ENCODE measurements at places on chromosomes 3 and 15. TPM values are rescaled to one million over a fixed set of nuclear protein-coding genes. Genes with fewer than 3 reads are reported as not detected.

Gene OCA2
- total RNA-seq, result 0.13 TPM

Gene SLC22A14
- 0.13 TPM for total RNA-seq

Gene GOLGA6A
- 0.05 TPM for total RNA-seq

Gene SCN11A
- not detected for total RNA-seq

- no peak for DNase-seq
These were observed 150.6 kb upstream of the UMPS start for GRCh38 chr3:124579641-124580040.

Gene SSR3
- 154 TPM for total RNA-seq

DNA sequence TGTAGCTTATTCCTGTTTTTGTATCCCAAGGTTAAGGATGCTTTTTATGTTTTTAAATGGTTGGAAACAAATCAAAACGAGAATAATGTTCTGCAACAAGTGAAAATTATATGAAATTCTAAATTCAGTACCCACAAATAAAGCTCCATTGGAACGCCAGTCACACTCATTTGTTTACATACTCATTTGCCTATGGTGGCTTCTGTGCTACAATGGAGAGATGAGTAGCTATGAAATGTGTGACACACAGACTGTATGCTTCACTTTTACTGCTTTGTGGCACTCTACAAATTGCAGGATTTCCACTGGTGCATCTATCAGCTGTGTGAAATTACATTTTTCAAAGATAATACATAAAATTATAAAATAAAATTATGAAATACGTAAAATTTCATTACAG is 112.2 kb upstream of the TSPAN3 start:
- DNase-seq, result no peak

DNA sequence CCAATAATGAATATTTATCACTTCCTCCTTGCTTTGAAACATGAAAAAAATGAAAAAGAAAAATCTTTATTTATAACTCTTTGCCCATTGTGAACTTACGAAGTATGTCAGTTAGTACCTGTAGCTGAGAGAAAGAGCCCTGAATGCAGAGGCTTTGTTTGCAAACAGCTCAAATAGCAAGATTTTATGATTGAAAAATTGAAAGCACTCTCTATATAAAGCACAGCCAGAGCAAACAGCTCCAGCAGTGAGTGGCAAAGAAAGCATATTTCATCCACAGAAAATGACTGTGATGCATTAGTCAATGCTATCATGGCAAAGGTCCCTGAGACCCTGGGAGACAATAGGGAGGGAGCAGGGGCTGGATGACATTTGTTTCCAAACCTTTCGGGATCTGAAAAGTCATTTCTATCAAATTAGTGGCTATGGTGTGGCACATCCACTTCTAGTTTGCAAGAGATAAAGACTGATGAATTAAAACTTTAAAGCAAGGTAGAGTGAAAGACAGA is 576.1 kb downstream of the OTOL1 start:
- no peak for DNase-seq

GRCh38 chr3:119428538-119428937 is 34.9 kb downstream of the TMEM39A start:
- no peak for DNase-seq

GRCh38 chr3:178967177-178967532 is 104.5 kb downstream of the ZMAT3 start:
- no peak for DNase-seq

Gene CIB1
- 193 TPM for total RNA-seq

- no peak for DNase-seq
These were observed 80.1 kb downstream of the SRGAP3 start for GRCh38 chr3:9169326-9169725.

Gene MKRN2
- 19.4 TPM for total RNA-seq

- no peak for DNase-seq
These were observed 456.6 kb upstream of the PROK2 start for GRCh38 chr3:72241525-72241924.

- DNase-seq, result no peak
These were observed 16.4 kb downstream of the PXYLP1 start for GRCh38 chr3:141248064-141248463.

GRCh38 chr15:70438776-70439175 is 324.6 kb downstream of the UACA start:
- no peak for DNase-seq

- no peak for DNase-seq
These were observed 77.5 kb upstream of the PIAS1 start for GRCh38 chr15:67976506-67977073.

Gene SCAANT1
- total RNA-seq, result not detected

DNA sequence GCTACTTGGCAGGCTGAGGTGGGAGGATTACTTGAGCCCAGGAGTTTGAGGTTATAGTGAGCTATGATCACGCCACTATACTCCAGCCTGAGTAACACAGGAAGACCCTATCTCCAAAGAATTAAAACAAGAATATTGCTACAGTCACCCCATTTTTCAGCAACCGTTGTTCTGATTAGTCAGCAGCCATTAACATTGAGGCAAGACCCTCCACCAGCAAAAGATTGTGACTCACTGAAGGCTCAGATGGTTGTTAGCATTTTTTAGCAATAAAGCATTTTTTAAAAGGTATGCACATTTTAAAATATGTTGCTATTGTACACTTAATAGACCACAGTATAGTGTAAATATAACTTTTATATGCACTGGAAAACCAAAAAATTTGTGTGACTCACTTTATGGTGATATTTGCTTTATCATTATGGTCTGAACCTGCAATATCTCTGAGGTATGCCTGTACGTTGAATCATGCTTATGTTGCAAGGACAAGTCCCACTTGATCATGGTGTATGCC is 492.6 kb downstream of the SQOR start:
- DNase-seq, result no peak

DNA sequence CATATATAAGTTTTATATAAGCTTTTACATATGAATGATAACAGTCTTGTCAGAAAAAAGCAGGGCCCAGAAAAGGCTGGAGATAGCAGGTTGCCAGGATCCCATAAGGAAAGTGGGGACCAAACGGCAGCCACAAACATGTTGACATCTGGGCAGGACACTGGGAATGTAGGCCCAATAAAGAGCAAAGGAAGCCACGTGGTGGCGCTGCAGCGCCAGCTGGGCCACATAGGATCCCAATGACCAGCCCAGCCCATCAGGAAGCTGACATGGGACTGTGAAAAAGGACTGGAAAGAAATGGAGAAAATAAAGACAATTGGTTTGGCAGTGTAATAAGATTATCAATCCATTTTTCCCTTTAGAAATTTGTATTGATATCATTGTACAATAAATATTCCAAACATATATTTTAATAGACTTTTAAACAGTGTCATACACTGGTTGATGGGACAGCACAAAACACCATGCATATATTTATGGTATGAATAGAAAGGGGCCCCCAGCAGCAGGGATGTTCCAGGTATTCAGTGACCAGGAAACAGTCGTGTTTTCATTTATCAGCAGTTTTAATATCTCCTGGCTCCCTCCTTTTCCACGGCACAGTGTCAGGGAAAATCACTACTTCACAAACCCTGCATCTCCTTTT is 89.0 kb upstream of the STRIT1 start:
- DNase-seq, result peak; percentile 27

Gene GHSR
- not detected for total RNA-seq

DNA sequence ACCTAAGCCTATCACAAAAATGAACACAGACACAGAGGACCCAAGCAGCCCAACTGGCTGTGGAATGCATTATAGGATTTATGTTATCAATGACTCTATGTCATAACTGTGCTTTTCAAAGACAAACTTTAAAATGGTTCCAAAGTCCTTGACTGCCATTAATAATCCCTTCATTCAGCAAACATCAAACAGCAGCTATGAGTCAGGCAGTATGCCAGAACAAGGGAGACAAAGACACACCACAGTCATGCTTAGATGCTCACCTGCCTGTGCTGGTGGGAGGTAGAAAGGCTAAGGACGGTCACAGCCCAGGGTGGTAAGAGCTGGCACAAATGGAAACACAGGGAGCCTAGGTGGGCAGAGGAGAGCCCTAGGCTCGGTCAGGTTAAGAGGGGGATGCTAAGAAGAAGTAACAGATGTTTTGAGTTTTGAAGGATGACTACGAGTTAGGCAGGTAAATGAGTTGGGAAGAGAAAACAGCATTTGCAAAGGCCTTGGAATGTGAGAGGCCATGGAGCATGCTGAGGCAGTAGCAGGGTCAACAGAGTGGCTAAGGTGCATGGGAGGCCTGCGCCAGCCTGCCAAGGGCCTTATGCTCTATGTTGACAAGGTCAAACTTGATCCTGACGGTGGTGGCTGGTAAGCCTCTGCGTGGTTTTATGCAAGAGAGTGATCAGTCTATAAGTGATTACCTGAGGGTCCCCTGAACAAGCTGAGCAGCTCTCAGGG is 23.0 kb downstream of the NMNAT3 start:
- DNase-seq, result no peak

DNA sequence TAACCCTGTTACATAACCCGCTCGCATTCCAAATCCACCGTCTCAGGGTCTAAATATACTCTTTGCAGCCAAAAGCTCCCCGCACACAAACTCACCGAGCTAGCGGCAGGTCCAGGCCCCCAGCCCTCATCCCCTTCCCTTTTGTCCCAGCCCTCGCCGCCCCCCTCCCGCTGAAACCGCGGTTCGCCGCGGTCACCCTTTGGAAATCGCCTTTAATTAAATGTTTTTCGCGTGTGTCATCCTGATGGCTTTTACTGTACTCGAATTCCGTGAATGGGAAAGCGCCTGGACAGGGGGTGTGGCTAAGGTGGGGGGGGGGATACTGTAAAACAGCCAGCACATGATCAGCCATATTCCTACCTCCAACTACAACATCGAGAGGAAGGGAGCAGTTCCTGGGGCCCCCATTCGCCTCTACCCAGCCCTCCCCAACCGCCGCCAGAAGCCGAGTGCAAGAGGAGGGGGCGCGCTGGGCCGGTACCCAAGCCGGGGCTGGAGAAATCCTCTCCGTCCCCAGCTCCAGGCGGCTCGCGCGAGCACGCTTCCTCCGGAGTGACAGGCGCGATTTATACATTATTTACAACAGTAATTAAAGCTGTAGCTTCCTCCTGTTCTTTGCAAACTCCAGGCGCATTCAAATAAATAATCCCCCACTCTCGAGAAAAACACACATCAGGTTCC is 1.7 kb downstream of the RORA start:
- no peak for DNase-seq

Gene CLCN2
- total RNA-seq, result 22.5 TPM

Gene FAM174B
- 30.7 TPM for total RNA-seq

DNA sequence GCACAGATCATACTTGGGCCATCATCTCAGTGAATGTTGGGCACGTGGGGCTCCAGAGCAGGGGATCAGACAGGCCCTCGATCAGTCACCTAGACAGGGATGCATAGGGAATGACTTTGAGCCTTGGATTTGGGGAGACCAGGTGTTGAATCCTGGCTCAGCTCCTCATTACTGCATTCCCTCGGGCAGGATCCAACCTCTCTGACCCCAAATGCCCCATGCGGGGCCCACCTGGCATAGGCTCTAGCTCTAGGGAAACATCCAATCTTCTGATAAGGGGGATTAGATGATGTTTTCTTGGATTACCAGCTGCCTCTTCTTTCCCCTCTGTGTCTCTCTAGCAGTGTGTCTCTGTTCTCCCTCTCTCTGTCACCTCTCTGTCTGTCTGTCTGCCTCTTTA is 22.7 kb downstream of the LOXL1 start:
- DNase-seq, result no peak

Gene CLSTN2
- total RNA-seq, result 0.03 TPM

DNA sequence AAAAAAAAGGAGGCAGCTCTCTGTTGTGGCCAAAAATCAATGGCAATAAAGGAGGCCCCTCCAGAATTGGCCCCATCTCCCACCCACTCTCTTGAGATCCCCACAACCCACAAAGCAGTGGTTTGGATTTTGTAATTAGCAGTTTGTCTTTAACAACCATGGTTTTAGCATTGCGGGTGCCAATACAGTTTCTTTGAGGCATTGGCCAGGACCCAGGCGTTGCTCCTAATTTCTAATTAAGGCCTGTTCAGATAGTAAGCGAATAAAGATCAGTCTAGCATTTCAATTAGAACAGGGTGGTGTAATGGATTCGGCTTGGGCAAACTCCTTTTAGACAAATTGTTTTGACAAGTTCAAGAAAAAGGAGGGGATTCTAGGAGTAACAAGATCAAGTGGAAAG is 23.6 kb upstream of the UACA start:
- DNase-seq, result no peak

- no peak for DNase-seq
These were observed 19.9 kb upstream of the LRIG1 start for GRCh38 chr3:66520724-66521123.

- DNase-seq, result no peak
These were observed 887.0 kb downstream of the ROBO1 start for GRCh38 chr3:78880603-78881461.

Gene PSTPIP1
- total RNA-seq, result 0.46 TPM

- no peak for DNase-seq
These were observed 23.2 kb upstream of the IQCF6 start for GRCh38 chr3:51802106-51802703.

GRCh38 chr3:16300307-16300706 is 35.3 kb downstream of the OXNAD1 start:
- no peak for DNase-seq

DNA sequence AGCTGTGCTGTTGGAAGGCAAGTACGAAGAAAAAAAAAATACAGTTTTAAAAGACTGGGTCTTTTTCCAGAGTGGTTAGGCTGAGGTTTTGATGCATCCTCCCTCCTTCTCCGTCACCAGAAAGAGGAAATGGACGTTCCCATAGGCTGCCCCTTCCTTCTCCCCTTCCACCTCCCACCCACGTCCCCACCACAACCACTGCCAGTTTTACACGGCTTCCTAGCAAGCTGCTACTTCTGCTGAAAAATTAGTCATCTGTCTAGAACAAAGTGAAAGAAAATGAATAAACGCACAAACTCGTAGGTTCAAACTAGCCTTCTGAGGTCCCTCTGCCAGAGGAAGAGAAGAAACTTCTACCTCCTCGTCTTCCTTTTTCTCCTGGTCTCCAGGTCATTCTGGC is 71.6 kb upstream of the RPL35A start:
- no peak for DNase-seq

DNA sequence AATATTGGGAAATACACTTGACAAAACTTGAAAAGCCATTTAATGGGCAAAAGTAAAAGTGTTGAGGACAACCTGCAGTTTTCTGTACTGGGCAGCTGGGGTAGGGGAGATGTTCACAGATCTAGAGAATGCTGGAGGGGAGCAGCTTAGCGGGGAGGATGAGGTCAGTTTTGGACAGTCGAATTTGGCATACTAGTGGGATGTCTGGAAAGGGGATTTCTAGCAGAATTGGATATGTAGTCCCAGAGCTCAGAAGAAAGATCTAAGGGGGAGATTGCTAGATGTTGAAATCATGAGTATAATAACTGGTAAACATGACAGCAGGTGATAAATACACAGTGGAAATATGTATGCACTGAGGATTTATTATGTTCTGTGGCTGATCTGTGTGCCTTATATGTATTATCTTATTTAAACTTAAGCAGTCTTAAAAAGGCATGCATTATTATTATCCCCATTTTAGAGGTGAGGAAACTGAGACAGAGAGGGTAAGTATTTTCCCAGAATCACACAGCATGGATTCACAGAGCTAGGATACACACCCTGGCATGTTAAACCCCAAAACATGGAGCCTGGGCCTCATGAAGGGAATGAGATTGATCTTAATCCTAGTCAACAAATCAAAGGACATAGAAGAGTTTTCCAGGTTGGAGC is 42.7 kb downstream of the TLNRD1 start:
- DNase-seq, result no peak

Gene DHFR2
- 2.7 TPM for total RNA-seq

Gene SOX2
- total RNA-seq, result 0.39 TPM

- no peak for DNase-seq
These were observed 2.4 kb upstream of the POPDC2 start for GRCh38 chr3:119662604-119663373.

GRCh38 chr3:127172211-127172610 is 20.7 kb upstream of the PRR23E start:
- no peak for DNase-seq

GRCh38 chr15:44501768-44502366 is 35.1 kb upstream of the EIF3J start:
- no peak for DNase-seq

Gene ARHGEF26
- 2.0 TPM for total RNA-seq

All from Panc1 (cell line).